DMS 273 treated with DMSO at 0.1 percent for 48 hours (cell line): ENCODE measurements at places on chromosomes 3 and 15.

DNA sequence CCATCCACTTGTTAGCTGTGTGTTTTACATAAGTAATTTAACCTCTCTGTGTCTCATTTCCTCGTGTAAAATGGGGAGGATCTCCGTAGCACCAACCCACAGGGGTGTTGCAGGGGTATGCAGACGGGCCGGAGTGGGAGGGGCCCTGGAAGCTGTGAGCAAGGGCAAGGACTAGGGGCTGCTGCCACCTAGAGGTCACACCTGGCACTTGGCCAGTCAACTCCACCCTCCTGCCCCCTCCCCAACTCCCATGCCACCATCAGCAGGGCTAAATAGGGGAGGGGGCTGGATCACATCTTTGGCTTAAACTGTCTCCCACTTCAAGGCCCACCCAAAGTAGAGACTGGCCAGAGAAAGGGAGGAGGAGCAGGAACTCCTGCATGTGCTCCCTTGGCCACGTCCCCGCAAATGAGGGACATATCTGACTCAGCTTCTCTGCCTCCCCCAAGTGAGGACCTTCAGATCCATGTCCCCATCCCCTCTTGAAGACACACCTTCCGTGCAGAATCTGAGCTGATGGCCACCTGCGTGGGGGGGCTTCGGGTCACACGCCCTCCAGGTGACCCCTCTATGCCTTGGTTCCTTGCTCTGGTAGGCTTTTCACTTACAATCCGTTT, 2.6 kb downstream of the CCDC9B start:
- DNase-seq: peak; percentile 9

GRCh38 chr3:74267131-74267530, 347.3 kb downstream of the CNTN3 start:
- no peak for DNase-seq

- no peak for DNase-seq
Measured at GRCh38 chr3:24003466-24003865, 58.4 kb downstream of the NR1D2 start.

DNA sequence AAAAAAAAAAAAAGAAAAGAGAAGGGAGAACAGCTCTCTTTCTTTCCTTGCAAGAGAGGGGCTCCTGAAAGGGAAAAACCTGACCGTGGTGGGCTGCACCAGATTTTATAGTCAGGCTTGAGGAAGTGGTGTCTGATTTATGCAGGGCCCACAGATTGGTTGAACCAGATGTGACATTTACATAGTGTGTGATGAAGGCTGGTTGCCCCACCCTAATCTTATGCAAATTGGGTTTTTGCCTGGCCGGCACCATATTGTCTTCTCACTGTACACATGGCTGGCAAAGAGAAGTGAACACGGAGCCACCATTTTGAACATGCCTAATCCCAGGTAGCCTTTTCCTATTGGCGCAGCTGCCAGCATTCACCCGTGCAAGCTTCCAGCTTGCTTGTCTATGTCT, 154.4 kb downstream of the OXSM start:
- no peak for DNase-seq

DNA sequence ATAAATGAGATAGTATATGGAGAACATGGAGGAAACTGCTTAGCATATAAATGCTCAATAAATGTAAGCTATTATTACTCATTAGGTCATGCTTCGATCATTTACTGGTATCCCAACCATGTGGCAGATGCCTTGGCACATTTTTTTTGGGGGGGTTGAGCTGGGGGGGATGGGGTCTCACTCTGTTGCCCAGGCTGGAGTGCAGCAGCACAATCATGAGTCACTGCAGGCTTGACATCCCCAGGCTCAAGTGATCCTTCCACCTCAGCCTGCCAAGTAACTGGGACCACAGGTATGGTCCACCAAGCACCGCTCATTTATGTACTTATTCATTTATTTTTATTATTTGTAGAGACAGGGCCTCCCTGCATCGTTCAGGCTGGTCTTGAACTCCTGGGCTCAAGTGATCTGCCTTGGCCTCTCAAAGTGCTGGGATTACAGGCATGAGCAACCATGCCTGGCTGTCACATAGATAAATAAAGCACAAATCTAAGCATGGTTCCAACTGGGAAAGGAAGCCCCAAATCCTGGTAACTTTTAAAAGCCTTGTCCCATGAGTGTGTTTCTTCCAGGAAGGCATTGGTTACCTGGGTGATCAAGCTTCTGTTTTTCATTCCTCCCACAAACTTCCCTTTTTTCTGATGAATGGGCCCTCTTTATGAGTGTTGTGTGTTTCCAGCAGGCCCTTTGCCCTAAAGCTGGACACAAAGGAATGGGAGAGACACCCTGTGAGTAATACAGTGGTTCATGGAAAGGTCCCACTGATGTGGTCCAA, 147.4 kb upstream of the UMPS start:
- DNase-seq: no peak

DNA sequence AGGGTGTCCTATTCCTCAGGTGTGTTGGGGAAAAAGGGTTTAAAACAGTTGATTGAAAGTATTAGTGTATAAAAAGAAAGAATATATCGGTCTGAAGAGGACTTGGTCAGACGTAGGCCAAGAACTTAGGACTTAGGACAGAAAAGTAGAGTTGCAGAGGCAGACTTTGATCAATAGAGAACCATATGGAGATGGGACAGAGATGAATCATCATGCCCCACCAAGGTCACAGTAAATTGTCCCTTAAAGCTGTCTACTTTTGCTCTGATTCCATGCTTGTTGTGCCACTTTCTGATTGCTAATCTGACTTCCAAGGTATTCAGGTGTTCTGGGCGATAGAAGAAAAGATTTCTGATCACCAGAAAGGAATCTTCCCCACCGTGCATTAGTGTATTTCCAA, 52.9 kb upstream of the ZDHHC23 start:
- no peak for DNase-seq

DNA sequence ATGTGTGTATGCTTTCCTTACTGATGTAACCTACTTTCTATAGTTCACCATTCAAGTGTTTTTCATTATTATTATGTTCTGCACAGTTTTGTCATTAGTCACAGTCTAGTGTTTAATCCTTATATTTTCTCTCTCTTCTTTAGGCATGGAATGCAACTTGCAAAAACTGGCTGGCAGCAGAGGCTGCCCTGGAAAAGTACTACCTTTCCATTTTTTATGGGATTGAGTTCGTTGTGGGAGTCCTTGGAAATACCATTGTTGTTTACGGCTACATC, 6.9 kb downstream of the SUCNR1 start:
- DNase-seq: no peak
